ENCODE measurements at places on chromosomes 1 and 21.

GRCh38 chr1:173097001-173097400 is 46.3 kb upstream of the TNFSF18 start:
- DNase-seq, result no peak

DNA sequence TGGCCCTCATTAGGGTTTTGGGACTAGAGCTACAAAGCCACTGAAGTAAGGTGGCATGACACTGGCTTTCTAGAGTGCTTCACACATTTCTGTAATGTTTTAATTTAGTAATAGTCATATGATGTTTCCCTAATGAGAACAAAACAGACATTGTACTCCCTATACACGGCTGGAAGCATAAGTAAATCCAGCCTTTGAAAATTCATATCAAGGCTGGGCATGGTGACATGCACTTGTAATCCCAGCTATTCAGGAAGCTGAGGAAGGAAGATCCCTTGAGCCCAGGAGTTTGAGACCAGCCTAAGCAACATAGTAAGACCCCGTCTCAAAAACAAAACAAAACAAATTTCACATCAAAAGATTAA is 7.4 kb downstream of the USP48 start:
- DNase-seq, result no peak

DNA sequence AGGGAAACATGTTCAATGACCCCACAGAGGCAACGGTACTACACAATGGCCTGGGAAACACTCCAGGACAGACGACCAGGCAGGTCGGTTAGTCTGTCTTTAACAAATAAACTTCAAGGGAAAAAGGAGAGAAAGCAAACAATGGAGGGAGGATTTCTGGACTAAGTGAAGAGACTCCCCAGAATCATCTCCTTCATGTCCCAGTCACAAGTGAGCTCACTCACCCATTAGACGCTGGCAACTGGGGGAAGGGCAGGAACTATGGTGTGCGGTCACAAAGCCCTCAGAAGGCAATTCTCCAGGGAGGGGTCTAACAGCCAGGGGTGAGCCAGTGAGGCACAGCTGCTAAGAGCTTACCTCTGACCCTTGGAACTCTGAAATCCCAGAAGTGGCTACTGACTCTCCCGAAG is 55.7 kb upstream of the NADK start:
- no peak for DNase-seq

GRCh38 chr1:225467193-225468020 is 39.6 kb upstream of the LBR start:
- no peak for DNase-seq

GRCh38 chr1:78543941-78544643 is 53.3 kb downstream of the PTGFR start:
- no peak for DNase-seq

GRCh38 chr21:35328856-35329455 is 279.9 kb upstream of the RUNX1 start:
- DNase-seq, result no peak

DNA sequence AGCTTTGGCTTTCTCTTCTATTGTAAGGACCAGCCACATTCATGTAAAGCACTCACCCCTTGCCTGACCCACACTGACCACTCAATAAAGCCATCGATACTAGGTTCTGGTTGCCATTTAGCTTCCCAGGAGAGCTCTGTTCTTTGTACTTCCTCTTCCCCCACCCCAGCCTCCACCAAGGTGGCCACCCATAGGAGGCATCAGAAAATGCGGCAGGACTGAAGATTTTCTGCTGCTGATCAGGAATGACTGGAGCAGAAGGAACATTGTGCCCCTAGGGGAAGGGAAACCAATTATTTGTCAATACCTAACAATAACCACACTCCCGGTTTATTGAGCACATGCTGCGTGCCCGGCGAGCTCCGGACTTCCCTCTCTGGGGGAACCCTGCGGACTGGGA is 5.2 kb upstream of the SMIM12 start:
- DNase-seq, result no peak

DNA sequence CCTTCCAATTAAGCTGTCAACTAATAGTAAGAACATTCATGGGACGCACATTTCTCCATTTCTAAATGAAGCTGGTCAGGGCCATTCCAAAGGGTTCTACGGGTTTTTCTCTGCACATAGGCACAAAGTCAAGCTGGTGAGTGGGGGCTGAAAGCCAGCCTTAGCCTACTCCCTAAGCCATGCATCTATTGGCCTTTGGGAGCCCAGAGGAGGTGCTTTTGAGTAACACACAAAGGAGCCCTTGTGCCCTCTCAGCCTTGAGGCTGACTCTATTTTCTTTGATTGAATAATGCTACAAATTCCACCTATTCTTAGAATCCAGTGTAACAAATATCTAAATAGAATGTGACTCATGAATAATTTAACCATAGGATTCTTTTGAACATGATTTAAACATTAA is 73.6 kb downstream of the RGS13 start:
- no peak for DNase-seq

DNA sequence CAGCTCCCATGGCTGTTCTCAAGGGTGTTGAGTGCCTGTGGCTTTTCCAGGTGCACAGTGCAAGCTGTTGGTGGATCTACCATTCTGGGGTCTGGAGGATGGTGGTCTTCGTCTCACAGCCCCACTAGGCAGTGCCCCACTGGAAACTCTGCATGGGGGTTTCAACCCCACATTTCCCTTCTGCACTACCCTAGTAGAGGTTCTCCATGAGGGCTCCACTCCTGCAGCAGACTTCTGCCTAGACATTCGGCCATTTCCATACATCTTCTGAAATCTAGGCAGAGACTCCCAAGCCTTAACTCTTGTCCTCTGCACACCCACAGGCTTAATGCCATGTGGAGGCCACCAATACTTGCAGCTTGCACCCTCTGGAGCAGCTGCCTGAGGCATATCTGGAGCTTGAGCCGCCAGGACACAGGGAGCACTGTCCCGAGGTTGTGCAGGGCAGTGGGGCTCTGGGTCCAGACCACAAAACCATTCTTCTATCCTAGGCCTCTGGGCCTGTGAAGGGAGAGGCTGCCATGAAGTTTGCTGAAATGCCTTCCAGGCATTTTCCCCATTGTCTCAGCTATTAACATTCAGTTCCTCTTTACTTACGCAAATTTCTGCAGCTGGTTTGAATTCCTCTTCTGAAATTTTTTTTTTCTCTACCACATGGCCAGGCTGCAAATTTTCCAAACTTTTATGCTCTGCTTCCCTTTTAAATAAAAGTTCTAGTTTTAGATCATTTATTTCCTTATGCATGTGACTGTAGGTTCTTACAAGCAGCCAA is 8.8 kb upstream of the CAPN8 start:
- no peak for DNase-seq

- no peak for DNase-seq
Observed at GRCh38 chr21:28133116-28133515, 859.6 kb downstream of the LTN1 start.

- DNase-seq, result no peak
Observed at GRCh38 chr1:193143285-193143684, 21.5 kb downstream of the CDC73 start.

GRCh38 chr1:41371630-41372599 is 10.7 kb downstream of the FOXO6 start:
- no peak for DNase-seq

GRCh38 chr1:2251786-2252185 is 23.7 kb downstream of the SKI start:
- DNase-seq, result no peak

GRCh38 chr1:198151688-198152087 is 5.1 kb upstream of the NEK7 start:
- DNase-seq, result no peak

- DNase-seq, result no peak
Observed at GRCh38 chr1:61680500-61680899, 44.4 kb downstream of the TM2D1 start.

DNA sequence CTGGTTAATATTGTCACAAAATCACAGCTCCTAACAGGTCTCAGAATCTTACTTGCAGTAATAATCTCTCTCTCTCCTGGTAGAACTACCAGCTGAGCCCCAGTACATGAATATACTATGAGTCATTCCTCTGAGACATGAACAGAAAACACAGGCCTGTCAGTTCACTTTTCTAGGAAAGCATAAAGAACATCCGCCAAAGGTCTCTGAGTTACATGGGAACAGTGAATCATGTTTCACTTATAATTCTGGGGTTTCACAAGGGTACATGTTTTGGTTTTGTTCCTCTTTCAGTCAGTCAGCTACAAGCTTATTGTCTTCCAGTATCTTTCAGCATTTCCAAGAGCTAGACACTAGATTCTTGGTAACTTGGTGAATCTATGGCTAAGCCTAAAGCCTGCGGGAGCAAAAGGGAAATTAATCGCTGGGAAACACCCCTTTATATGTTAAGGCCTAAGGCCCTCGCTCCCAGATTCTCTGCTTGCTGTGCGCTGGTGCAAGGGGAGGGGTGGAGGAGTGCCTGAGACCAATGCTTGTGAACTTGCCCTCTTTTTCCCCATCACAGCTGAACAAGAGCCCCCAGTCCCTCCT is 31.7 kb downstream of the IFNGR2 start:
- DNase-seq, result peak; percentile 69

DNA sequence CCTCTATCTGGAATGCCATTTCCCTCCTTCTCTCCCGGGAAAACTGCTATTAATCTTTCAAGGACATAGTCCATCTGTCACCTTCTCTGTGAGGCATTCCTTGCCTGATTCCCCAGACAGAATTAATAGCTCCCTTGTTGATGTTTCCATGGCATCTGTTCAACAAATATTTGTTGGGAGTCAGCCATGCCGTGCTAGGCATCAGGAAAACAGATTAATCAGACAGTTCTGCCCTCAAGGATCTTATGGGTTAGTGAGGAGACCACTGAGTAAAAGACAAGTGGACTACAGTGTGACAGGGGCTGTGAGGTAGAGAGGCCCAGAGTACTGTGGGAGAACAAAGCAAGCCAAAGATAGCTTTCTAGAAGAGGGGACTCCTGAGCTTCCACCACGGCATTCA is 11.4 kb upstream of the MAGOH start:
- DNase-seq, result no peak

DNA sequence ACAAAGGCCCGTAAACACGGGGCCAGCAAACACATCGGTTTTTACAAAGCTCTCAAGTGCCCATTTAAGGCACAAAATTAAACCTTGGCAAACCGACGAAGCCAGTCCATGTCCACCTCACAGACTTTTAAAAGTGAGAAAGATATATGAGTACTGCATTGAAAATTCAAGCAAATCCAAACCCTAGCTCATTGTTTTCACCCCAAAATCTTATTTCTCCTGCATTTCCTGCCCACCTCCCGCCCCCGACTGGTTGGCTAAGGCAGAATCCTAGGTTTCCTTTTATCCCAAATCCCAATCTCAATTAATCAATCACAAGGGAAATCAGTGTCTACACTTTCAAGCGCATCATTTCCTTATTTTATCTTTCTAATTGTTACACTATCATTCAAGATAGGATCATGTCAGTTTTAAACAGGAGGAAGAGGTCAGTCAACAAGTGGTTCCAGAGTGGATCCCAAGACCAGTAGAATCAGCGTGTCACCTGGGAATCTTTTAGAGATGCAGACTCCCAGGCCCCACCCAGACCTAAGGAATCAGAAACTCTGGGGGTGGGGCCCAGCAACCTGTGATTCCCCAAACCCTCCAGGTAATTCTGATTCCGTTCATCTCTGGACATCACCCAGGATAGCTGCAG is 1.7 kb upstream of the GNG4 start:
- DNase-seq, result no peak

DNA sequence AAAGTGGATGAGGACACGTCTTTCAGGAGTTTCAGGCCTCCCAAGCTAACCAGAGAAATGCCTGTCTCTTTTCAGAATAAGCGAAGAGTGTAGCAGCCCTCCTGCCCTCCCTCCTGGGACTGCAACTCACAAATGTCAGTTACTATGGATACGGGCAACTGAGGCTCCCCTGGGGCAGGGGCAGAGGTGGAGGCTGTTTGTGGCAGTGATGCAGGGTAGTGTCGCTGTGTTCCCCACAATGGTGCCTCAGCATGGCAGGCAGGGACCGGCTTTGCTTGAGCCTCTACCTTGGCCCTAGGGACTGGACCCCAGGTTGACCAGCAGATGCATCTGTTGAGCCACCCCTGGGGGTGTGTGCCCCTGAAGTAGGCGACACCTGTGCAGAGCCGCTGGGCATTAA is 10.2 kb downstream of the NFASC start:
- DNase-seq, result no peak

- no peak for DNase-seq
Observed at GRCh38 chr1:221251580-221251979, 372.3 kb downstream of the HLX start.

- DNase-seq, result no peak
Observed at GRCh38 chr1:84722794-84723193, 32.5 kb upstream of the SSX2IP start.

DNA sequence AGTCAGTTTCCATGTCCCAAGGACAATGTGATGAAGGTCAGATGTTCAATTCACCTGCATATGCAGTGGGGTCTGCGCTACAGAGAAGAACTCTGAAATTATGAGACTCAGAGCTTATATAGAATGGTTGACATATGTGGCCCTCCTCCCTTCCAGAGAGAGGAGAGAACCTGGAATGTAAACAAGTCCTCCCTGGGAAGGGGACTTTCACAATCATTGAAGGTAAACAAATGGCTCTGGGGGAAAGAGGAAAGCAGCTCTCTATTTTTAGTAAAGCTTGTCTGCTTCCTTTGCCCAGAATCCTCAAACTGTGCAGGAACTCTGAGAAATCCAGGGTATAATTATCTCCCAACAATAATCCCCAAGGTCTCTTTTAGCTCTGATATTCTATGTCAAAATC is 9.8 kb downstream of the OVGP1 start:
- peak; percentile 50 for DNase-seq

DNA sequence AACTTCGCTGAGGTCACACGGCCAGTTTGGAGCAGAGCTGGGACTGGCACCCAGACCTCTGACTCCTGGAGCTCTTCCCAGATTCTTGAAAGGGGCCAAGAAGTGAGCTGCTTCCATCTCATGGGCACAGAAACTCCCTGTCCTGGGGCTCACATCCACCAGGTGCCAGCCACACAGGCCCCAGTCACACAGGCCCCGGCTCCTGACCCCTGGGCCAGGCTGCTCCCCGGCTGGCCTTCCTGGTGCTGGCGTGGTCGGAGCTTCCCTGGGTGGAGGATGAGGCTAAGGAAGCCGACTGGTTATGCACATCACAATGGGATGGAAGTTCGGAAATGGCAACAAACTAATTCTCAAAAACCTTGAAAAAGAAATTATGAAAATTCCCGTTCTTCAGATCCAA is 3.0 kb upstream of the GABRD start:
- no peak for DNase-seq

DNA sequence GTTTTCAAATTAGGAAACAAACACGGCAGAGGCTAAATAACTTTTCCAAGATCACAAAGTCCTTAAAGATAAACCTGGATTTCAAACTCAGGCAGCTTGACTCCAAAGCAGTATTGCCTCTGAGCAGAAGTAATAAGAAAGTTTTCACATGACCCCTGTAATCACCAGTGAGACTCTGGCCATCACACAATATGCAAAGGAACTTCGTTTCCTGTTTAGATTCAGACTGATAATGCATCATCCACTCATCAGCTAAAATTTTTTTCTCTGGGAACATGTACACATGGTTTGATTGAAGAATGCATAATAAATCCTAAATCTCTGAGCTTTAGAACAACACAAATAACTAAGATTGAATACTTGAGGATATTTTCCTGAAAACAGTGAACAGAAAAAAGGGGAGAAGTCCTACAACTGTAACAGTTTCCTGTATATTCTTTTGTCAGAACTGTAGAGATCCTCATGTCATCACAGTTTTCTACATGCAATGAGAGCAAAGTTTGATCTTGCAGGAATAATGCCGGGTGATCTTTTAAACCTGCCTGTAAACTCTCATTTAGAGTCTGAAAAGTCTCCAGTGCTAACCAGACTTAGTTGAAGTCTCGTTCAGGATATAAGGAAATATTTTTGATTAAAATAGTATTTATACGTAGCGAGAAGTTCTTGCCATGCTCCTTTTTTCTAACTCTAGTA is 225.3 kb downstream of the SPATA17 start:
- DNase-seq, result no peak

- no peak for DNase-seq
Observed at GRCh38 chr1:9201401-9202239, 33.0 kb upstream of the H6PD start.

Measured in AG04450 (cell line).